ENCODE measurements at places on chromosomes 6 and 20. TPM values are rescaled to one million over a fixed set of nuclear protein-coding genes. Genes with fewer than 3 reads are reported as not detected.

TTLL9 gene
- 0.13 TPM for total RNA-seq

HDDC2 gene
- 53.9 TPM for total RNA-seq

GRCh38 chr6:106886081-106886843 is 88.3 kb downstream of the CD24 start:
- DNase-seq, result no peak

EYA2 gene
- total RNA-seq, result 32.8 TPM

GRCh38 chr6:6885521-6886170 is 222.1 kb upstream of the RREB1 start:
- no peak for DNase-seq

- no peak for DNase-seq
Observed at GRCh38 chr20:1857466-1857865, 37.7 kb upstream of the SIRPA start.

- DNase-seq, result no peak
Observed at GRCh38 chr20:36149469-36149868, 5.1 kb upstream of the EPB41L1 start.

DNA sequence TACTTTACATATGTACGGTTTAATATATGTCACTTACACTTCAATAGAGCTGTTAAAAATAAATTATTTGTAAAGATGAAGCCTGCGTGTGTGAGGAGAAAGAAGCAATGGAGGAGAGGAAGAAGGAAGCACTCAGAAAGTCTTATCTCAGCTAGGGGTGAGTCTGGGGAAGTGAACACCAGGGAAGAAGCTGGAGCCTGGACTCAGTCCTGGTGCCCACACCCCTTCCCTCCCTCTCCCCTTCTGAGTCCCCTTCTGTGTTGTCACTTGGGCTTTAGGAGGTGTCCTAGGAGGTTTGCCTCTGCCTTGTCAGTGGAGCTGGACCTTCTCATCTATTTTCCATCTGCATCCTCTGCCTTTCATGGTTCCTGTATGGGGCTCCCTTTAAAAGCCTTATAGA is 1.9 kb downstream of the SIRPB2 start:
- DNase-seq, result no peak

TIAM2 gene
- total RNA-seq, result 5.9 TPM

- no peak for DNase-seq
Observed at GRCh38 chr6:24430086-24430485, 27.4 kb downstream of the MRS2 start.

- DNase-seq, result no peak
Observed at GRCh38 chr20:62272200-62272599, 30.6 kb upstream of the ADRM1 start.

DNA sequence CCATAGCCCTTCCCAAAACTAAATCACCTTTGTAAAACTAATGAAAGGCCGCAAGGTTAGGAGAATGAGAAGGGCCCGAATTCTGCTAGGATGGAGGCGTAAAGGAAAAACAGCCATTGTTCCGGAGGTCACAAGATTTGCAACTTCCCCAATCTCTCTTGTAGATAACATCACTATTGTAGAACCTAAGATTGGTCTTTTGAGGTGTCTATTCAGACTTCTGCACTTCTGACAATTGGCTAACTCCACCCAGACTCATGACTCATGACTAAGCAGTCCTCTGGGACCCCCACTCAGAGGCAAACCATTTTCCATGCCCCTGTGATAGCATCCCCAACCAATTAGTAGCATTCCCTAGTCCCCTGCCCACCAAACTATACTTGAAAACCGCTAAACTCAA is 210.5 kb upstream of the SHLD1 start:
- no peak for DNase-seq

DNA sequence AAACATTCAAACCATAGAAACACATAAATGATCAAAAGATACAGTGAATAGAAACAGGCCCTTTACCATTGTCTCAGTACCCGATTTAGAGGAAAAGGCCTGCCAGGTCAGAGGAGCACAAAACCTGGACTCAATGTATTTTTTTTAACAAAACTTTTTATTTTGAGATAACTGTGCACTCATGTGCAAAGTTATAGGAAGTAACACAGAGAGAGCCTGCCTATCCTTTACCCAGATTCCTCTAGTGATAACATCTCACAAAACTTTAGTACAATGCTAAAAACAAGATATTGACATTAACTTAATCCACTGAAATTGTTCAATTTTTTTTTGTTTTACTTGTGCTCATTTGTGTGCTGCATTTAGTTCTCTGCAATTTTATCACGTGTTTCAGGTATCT is 36.8 kb upstream of the SAMD3 start:
- no peak for DNase-seq

DNA sequence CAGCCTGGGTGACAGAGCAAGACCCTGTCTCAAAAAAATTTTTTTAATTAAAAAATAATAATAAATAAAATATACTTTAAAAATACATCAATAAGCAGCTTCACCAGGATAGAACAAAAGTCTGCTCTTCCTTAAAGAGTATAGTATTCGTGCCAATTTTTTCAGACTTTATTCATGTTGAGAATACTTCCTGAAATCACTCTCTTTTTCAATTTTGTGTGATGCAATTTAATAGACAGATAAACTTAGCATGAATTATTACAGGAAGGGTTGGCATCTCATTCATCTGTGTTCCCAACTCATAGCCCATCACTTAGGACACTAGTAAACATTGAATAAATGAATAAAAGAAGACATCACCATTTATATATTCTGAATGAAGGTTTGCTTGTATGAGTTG is 52.4 kb downstream of the IPCEF1 start:
- no peak for DNase-seq

DNA sequence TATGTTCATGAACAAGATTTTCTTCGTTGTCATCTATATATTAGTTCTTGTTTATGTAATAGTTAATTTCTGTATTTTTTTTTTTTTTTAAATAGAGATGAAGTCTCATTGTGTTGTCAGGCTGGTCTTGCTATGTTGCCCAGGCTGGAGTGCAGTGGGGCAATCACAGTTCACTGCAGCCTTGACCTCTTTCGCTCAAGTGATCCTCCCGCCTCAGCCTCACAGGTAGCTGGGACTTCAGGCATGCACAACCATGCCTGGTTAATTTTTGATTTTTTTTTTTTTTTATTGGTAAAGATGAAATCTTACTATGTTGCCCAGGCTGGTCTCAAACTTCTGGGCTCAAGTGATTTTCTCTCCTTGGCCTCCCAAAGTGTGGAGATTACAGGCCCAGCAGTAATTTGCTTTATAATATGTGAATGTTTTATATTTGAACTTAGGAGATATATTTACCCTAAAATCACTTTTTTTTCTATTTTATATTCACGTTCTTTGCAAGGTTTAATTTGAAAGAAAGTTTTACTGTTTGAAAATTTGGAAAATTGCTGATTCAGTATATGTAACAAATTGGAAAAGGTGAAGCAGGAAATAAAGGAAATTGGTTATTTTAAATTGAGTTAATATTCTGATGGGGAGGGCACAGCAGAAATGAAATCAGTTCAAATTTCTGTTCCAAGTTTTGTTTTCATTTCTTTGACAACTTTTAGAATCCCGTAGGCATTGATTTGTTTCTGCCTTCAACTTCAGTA is 56.2 kb downstream of the ZFAND3 start:
- no peak for DNase-seq

- no peak for DNase-seq
Observed at GRCh38 chr20:3768342-3769130, 983 bp upstream of the ADISSP start.

- no peak for DNase-seq
Observed at GRCh38 chr6:162463576-162463975, 264.0 kb downstream of the PRKN start.

MAPK13 gene
- total RNA-seq, result 12.2 TPM

DNA sequence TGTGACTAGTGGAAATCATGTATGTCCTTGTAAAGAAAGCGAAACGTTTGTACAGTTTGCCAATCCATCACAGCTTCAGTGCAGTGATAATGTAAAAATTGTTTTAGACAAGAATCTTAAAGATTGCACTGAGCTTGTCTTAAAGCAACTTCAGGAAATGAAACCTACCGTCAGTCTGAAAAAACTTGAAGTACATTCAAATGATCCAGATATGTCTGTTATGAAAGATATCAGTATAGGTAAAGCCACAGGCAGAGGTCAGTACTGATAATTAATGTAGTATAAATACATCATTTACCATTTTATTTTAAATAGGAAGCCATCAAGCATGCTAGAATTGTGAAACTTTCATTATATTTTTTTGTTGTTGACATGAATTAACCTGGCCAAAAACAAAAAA is 60.9 kb upstream of the SMIM8 start:
- DNase-seq, result no peak

FLRT3 gene
- 0.06 TPM for total RNA-seq

GPR6 gene
- not detected for total RNA-seq

GRCh38 chr6:108684771-108685329 is 124.1 kb downstream of the FOXO3 start:
- no peak for DNase-seq

- no peak for DNase-seq
Observed at GRCh38 chr6:163406366-163406765, 8.2 kb upstream of the QKI start.

ZHX3 gene
- total RNA-seq, result 62.5 TPM

DNA sequence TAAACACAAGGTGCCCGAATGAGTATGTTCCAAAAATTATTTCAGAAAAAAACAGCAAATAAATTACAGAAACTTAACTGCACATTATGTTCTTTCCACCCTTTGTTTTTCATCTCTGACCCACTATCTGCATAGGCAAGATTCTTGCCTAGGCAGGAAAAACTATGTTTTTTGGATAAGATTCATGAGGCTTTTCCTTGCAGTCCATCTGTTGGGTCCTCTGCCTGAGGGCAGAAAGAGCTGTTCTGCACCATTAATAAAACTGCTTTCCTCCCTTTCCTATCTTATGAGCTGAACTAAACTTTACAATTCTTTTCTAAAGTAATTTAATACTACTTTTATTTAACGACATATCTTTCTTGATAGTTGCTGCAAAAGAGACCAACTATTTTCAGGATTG is 21.1 kb downstream of the ENPP1 start:
- DNase-seq, result no peak

SLC35D3 gene
- not detected for total RNA-seq

DNA sequence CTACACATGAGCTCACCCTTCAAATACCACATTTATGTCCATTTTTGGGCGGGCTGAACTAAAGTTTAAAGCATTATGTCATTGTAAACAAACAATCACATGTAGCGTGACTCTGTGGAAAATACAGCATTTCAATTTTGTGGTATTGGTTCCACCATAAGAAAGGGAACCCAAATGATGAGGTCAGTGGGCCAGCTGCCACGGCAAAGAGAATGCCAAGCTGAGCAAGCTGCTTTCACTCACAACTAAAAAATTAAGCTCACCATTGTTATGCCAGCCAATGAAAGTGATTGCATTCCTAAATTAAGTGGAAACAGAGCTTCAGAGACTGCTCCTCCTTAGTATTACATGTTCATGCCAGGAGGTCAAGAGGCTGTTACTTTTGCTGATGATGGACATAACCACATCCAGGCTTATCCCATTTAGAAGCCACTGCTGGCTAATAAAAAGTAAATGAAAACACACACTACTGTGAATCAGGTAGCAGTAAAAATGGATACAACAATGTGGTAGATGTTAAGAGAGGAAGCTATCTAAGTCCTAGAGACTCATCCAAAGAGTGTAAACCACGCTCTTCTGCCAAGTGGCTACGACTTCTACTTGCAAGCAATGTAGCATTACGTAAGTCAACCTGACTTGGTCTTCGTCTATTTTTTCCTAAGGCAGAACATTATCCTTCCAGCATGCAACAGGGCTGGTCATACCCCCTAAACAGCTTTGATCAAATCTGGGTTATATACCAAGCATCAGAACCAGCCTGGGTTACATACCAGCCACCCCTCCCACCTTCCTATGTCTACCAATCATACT is 164.8 kb downstream of the BACH2 start:
- DNase-seq, result no peak

GRCh38 chr6:149414821-149415220 is 14.8 kb downstream of the SUMO4 start:
- no peak for DNase-seq

FAM135A gene
- 11.6 TPM for total RNA-seq

GRCh38 chr20:47789764-47790579 is 4.7 kb upstream of the SULF2 start:
- no peak for DNase-seq

PDYN gene
- total RNA-seq, result not detected

GRCh38 chr20:53876956-53877355 is 193.4 kb downstream of the BCAS1 start:
- no peak for DNase-seq

DNA sequence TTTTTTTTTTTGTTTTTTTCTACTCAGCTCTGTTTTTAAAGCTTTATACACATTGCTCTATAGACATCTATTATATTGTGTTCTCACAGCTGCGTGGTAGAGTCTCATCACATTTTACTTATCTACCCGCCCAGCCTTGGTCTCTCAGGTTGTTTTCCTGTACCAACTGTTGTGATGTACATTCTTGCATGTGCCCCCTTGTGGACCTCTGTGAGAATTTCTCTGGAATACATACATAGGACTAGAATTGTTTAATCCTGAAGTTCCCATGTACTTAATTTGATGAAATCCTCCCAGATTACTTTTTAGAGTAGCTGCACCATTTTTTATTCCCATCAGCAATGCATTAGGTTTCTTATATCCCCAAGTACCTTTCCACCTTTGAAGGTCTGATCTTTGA is 40.4 kb upstream of the TINAG start:
- no peak for DNase-seq

DNA sequence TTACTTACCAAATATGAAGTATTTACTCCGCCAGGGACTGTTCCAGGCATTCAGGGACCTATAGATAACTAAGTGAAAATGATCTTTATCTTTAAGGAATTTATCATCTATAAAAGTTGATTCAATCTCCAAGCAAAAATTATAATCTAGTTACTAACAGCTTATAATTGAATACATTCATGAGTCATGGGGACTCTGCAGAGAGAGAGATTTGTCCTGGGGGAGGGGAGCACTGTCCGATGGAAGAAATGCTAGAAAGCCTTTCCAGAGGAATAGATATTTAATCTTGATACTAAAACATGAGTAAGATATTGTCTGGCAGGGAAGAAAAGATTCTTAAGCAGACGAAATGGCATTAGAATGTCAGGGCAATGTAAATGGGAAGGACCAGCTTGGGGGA is 139.3 kb downstream of the CD164 start:
- DNase-seq, result no peak

ERVFRD-1 gene
- total RNA-seq, result 0.13 TPM

DNA sequence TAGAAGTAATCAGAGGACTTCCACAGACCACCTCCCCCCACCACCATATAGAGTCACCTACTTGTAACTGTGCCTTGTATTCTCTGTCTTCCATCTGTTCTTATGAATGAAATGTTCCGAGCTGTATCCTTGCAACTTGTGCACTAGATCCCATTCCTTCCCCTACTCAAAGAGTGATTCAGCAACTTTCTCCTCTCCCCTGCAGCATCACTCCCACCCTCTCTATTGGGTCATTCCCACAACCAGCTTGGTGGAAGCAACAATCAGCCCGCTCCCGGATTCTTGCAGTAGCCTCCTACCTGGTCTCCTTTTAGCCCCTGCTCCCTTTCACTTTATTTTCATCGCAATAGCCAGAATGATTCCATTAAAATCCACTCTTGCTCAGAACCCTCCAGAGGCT is 34.9 kb upstream of the REV3L start:
- DNase-seq, result no peak
